Naive thymus-derived CD8-positive, alpha-beta T cell (primary cell): ENCODE measurements at places on chromosomes 3 and 15. TPM values are rescaled to one million over a fixed set of nuclear protein-coding genes. Genes with fewer than 3 reads are reported as not detected.

DNA sequence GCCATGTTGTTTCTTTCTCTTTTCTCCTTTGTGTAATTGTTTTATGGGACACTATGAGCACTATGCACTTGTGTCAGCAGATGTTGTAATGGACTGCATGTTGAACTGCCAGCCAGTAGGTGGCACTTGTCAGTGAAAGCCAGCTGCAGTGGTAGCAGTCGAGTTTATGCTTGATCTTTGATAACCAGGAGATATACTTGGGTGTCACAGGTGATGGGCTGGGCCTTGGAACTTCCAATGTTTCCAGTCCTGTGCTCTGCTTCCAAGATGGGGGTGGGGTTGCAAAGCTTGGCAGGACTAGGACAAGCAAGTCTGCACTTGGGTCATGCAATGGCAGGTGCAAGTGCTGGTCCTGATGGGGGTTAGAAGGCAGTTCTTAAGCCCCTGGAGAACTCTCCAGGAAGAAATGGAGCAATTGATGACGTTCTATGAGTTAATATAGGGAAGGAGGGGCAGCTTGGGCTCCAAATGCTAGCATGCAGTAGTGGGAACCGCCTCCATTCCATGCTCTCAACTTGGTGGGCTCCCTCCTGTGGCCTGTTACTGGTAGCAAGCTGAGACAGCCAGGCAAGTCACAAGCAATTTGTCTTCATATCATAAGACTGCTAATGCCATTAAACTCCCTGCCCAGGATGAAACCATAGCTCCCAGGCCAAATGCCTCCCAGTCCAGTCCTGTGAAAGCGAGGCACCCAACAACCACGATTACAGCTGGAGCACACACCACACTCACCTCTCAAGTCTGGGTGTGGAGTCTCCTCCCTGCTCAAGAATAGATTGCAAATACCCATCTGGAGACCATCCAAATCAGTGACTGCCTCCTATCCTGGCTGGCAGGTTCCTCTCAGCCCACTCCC is 287.2 kb downstream of the CGGBP1 start:
- no peak overlapping the region for H3K4me3 ChIP-seq
- H3K27ac ChIP-seq, result no peak overlapping the region
- H3K4me1 ChIP-seq, result no peaks in the 10 kb centered on the region
- peak; percentile 10 for DNase-seq

DNA sequence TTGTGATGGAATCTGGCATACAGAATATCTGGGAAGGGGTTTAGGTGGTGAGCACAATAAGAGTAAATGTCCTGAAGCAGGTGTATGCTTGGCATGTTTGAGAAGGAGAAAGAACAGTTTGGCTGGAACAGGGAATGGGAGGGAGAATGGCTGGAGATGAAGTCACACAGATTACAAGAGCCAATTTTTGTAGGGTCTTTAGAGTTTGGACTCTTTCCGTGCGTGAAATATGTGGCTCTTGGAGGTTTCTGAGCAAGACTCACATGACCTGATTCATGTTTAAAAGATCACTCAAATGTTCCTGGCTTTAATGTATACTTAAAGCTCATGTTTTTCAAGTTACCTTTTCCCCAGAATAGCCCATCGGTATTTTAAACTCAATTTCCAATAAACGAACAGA is 32.8 kb downstream of the SPRED1 start:
- no peaks in the 10 kb centered on the region for H3K36me3 ChIP-seq
- H3K27ac ChIP-seq, result no peak overlapping the region
- no peak overlapping the region for H3K4me3 ChIP-seq
- no peaks in the 10 kb centered on the region for H3K4me1 ChIP-seq
- DNase-seq, result no peak
- H3K27me3 ChIP-seq, result no peaks in the 10 kb centered on the region

- peak overlapping the region; percentile 30 for H3K4me3 ChIP-seq
- peaks cover 1% of the 10 kb centered on the region for H3K36me3 ChIP-seq
- H3K27ac ChIP-seq, result no peak overlapping the region
- peaks cover 16% of the 10 kb centered on the region for H3K4me1 ChIP-seq
- DNase-seq, result no peak
Measured at GRCh38 chr3:32703491-32703972, 18.5 kb downstream of the CNOT10 start.

GRCh38 chr15:87633525-87633924 is 623.0 kb downstream of the NTRK3 start:
- DNase-seq, result no peak
- H3K36me3 ChIP-seq, result no peaks in the 10 kb centered on the region
- no peaks in the 10 kb centered on the region for H3K4me1 ChIP-seq
- no peaks in the 10 kb centered on the region for H3K27me3 ChIP-seq
- no peak overlapping the region for H3K4me3 ChIP-seq

The MST1R gene
- total RNA-seq, result 0.75 TPM
